Activated T-helper 17 cell treated with anti-CD3 and anti-CD28 coated beads, Interleukin-2, amount 50 U/mL, for 72 hours (primary cell): ENCODE measurements at places on chromosomes 4 and X. TPM values are rescaled to one million over a fixed set of nuclear protein-coding genes. Genes with fewer than 3 reads are reported as not detected.
A peak's percentile ranks its signal among the peaks of the same experiment; 100 is the strongest.

GRCh38 chrX:132614297-132614696 lies 125.5 kb upstream of the MBNL3 start:
- no peak for ATAC-seq

DNA sequence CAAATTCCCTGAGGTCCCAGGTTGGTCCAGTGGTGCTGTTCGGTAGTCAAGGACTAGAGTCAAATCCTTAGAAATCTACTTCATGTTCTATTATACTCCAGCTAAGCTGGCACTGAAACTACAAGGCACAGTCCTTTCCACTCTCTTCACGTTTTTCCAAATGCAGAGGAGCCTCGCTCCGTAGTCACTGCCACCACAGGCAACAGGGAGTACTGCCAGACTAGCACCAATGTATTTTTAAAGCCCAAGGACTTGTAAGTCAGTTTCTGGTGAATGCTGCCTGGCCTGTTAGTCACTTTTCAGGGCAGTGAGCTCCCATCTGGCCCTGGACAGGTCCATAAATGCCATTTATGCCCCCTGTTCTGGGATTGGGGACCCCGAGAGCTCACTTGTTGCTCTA lies 323.5 kb downstream of the FAM47A start:
- no peak for ATAC-seq

GRCh38 chr4:184784628-184785257 lies 41.0 kb downstream of the ACSL1 start:
- no peak for ATAC-seq

DNA sequence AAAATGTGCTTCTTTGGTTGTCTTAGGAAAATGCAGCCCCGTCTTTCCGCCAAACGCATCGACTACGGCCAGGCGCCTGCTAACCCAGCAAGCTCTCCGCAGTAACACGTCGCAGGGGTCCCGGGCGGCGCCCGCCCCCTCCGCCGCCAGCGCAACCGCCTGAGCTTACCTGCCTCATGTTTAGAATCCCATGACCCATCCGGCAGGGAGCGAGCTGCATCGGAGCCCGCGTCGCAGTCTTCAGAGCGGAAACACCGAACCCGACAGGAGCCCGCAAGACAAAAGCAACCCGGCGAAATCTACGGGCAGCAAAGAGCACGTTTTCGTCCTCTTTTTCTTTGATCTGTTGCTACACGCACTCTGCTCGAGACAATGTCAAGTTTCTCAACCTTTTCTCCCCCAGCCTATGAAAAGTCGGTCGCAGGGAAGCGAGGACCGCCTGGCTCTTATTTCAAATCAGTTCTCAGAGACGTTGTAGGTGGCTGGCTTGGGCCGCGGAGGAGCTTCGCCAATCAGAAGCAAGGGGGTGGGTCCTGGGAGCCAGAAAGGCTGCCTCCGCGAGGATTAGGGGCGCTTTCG lies at the start of gene MID1:
MID1 (minus strand) TSS at position 465 of the 579 bp plus-strand sequence. CDS start 53,038 bp downstream, outside the sequence.
- no peak for ATAC-seq

DNA sequence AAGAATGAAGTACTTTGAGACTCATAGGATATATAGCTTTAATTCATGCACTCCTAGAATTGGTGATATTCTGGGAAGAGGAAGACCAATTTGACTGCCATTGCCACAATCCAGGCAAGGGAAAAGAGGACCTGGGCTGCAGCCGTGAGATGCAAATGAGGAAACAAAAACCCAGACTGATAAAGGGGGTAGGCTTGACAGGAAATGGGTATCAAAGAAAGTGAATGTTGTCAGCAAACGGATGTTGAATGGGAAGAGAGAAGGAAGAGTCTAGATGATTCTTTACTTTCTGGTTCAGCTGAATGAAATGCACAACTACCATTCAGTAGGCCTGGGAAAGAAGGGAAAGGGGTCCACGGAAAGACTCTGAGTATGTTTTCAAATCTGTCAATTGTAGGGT lies 17.1 kb upstream of the ARHGEF6 start:
- ATAC-seq: no peak

DNA sequence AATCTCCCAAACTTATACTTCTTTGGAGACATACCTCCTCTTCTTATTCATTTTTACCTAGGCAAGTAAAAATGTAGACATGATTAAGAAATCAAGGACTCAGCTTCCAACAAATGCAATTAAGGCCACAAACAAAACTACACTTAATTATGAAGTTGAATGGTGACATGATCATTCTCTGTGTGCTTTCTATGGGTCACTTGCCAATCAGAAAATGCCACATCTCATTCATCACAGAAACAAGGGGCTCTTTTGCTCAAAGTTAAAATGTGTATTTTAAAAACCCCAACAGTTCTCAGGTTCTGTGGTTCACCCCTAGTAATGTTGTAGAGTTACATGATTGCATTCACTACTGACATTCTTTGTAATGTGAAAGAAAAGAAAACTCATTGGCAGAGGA lies 273.5 kb downstream of the DCHS2 start:
- no peak for ATAC-seq

GRCh38 chr4:118369231-118369630 lies 16.4 kb upstream of the PRSS12 start:
- no peak for ATAC-seq

- ATAC-seq: peak; percentile 53
Observed at GRCh38 chrX:125203737-125204578, 115.7 kb upstream of the TEX13C start.

- ATAC-seq: no peak
Observed at GRCh38 chr4:144906181-144906925, 191.6 kb downstream of the ANAPC10 start.

- no peak for ATAC-seq
Observed at GRCh38 chr4:53764761-53765490, 173.6 kb upstream of the LNX1 start.

DNA sequence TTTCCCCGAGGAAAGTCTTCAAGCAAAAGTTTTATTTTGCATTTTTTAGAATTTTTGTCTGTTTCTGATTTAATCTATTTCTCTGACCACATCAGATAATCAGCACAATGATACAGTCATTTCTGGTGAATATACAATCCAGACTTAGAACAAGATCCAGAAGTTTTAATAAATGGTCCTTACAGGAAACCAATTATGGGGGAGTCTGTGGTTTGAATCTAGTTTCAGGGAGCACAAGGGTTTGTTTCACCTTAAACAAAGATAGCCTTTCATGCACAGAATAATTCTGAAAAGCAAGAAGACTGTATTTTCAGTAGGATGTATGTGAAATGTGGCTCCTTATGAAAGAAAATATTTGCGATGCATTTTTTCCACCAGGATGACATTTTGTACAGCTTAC lies 158.5 kb upstream of the ARSJ start:
- no peak for ATAC-seq

GRCh38 chr4:186999686-187000085 lies 276.0 kb upstream of the FAT1 start:
- ATAC-seq: no peak

DNA sequence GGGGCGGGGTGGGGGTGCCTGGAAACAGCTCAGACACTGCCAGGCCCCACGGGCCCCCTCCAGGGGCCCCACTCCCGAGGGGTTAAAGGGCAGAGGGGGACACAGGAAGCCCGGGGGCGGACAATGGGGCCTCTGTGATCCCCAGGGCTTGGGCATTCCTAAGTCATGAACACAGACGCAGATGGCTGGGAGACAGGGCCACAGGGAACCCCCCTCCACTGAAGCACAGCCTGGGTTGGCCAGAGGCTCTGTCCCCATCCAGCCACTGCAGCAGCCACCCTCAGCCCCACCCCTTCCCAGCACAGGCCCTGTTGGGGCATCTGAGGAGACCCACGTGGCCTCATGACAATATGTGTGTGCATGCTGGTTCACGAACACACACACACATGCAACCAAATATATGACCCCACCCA lies 3.9 kb downstream of the L1CAM start:
- no peak for ATAC-seq

The ADH7 gene
- total RNA-seq: not detected

The DCAF8L2 gene
- not detected for total RNA-seq
